ENCODE measurements at places on chromosomes 11 and 22. TPM values are rescaled to one million over a fixed set of nuclear protein-coding genes. Genes with fewer than 3 reads are reported as not detected.

MYRF gene
- 12.9 TPM for total RNA-seq

MPZL3 gene
- total RNA-seq = 2.1 TPM

IFITM10 gene
- 0.77 TPM for total RNA-seq

C22orf31 gene
- not detected for total RNA-seq

HEPN1 gene
- not detected for total RNA-seq

TMEM151A gene
- 1.2 TPM for total RNA-seq

RGL4 gene
- not detected for total RNA-seq

POU2AF1 gene
- not detected for total RNA-seq

RASD2 gene
- total RNA-seq = 0.53 TPM

OR51B5 gene
- not detected for total RNA-seq

PVALB gene
- 3.0 TPM for total RNA-seq

LYVE1 gene
- not detected for total RNA-seq

MMP10 gene
- 0.20 TPM for total RNA-seq

NPAT gene
- 22.6 TPM for total RNA-seq

MOV10L1 gene
- not detected for total RNA-seq

VWCE gene
- total RNA-seq = 20.6 TPM

XKR3 gene
- not detected for total RNA-seq
